ENCODE measurements at places on chromosomes 5 and 9. TPM values are rescaled to one million over a fixed set of nuclear protein-coding genes. Genes with fewer than 3 reads are reported as not detected.

Gene PRDM9
- total RNA-seq, result not detected

Gene TSSK1B
- not detected for total RNA-seq

GRCh38 chr9:135758870-135759269, 56.9 kb downstream of the KCNT1 start:
- no peak for DNase-seq

DNA sequence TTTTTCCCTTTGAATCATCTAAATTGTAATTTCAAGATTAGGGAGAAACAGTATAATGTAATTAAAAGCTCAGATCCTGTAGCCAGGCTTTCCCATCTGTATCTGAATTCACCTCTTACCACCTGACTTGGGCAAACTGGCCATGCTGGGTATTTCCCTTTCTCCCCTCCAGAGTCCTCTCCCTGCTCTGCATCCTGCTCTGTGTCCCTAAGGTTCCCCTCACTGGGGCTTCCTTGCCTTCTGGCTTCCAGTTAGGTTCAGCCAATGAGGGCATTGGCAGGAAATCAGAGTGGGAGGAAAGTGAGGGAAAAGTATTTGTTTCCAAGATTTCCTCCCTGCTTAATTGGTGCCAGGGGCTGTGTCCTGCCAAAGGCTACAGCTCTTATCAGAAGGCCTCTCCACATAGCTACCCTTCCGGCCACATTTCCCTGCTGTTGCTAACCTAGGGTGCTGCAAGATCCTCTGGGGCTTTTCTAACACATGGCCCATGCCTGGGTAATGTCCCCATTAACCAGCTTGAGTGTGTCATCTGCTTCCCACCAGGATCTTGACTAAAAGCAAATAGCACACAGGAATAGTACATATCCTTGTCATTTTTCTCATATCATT, 51.0 kb upstream of the MPDZ start:
- no peak for DNase-seq

All from activated CD8-positive, alpha-beta T cell treated with anti-CD3 and anti-CD28 coated beads for 36 hours (primary cell).